ENCODE measurements at places on chromosomes 3 and 15.
A peak's percentile ranks its signal among the peaks of the same experiment; 100 is the strongest.

- DNase-seq: no peak
Measured at GRCh38 chr15:20340931-20341661, 200.5 kb downstream of the GOLGA6L6 start.

GRCh38 chr3:13263770-13264467 is 156.2 kb downstream of the NUP210 start:
- no peak for DNase-seq

- DNase-seq: no peak
Measured at GRCh38 chr15:97346221-97346620, 614.3 kb upstream of the ARRDC4 start.

DNA sequence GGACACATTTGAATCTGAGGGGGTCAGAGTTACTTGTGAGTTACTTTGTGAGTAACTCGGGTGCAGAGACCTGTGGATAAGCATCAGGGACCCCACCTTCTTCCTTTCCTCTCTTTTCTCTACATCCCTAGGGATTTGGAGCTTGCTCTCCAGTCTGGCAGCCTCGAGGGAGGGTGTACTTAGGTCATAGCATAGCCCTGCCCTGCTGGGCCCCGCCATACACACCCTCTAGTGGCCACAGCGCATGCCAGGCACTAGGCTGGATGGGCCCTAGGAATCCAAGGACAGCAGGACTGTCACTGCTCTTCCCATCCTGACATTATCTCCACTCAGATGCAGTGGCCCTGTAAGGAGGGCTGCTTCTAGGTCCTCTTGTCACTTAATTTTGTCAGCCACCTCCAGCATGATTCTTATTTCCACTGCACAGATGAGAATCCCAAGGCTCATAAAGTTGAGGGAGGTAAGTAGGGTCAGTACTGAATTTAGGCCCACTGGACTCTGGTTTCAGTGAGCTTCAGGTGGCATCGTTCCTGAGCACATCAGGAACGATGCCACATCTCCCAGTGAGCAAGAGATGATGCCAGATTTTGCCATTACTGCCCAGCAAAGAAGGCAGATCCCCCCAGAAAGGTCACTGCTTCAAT is 3.6 kb upstream of the SMAD6 start:
- DNase-seq: peak; percentile 49

- no peak for DNase-seq
Measured at GRCh38 chr15:52076889-52077781, 35.4 kb downstream of the BCL2L10 start.

- no peak for DNase-seq
Measured at GRCh38 chr3:64560791-64561190, 127.0 kb downstream of the ADAMTS9 start.

DNA sequence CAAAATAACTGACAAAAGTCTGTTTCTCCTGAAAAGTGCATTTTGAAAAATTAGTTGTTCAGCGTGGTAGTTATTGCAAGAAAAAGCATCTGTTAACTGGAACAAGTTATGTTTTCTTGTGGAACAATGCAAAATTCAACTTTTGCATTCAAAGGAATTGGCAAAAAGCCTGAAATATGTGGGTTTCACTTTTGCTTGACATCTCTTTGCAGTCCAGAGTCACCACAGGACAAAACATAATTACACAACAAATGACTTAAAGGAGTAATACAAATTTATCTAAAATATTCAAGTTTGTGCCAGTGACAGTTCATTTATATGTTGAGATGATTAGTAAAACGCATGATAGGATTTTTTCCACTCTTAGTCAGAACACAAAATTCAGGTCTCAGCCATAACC is 96.3 kb upstream of the P2RY1 start:
- DNase-seq: peak; percentile 32

- DNase-seq: no peak
Measured at GRCh38 chr3:49469037-49469935, 781 bp upstream of the DAG1 start.

DNA sequence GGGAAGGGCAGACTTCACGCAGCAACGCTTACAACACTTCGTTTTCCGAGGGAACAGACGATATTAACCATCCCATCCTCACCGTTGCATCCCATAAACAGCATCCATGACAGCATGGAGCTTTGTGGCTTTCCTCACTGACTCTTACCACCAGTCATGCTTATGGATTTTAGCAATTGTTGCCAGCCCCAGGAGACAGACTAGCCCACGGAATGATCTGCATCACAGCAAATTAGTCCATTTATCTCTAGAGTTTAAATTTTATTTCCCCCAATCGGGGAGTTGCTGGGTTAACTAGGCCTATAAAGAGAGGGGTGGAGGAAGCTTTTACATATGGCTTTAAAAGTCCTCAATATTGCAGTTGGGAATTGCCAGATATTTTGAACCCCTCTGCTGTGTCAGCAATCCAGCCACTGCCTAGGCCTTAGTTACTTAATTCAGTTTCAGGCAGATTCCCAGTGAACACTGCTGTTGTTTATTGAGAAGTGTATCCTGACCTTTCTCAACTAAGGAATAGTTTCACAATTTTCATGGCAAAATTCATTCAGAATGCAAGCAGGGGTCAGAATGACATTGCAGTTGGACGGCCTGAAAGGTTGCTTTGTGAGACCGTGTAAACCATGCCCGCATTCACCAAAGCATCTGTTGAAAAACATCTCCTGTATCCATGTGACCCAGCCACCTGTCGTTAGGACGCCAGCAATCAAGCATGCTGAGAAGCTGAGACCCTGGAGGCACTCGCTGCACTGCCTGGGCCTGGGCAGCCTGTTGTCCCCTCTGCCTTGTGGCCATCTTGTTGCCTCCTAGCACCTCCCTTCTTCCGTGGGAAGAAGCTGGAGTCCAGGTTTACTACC is 397.4 kb upstream of the TPM1 start:
- DNase-seq: no peak

GRCh38 chr3:72892870-72893269 is 5.0 kb downstream of the GXYLT2 start:
- no peak for DNase-seq

- DNase-seq: no peak
Measured at GRCh38 chr3:39207361-39208186, 15.2 kb upstream of the XIRP1 start.

- DNase-seq: peak; percentile 67
Measured at GRCh38 chr3:160780245-160780644, 24.2 kb downstream of the PPM1L start.

DNA sequence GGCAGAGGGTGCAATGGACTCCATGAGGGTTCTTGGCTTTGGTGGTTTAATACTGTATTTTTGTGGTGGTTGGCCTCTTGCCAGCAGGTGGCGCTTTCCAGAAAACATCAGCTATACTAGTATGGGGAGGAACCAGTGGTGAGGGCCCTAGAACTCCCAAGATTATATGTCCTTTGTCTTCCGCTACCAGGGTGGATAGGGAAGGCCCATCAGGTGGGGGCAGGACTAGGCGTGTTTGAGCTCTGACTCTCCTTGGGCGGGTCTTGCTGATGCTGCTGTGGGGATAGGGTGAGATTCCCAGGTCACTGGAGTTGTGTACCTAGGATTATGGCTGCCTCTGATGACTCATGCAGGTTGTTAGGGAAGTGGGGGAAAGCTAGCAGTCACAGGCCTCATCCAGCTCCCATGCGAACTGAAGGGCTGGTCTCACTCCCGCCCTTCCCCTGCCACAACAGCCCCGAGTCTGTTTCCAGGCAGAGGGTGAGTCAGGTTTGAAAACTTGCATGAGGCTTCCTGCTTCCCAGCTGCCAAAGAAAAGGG is 357.7 kb downstream of the OTOL1 start:
- DNase-seq: peak; percentile 27

DNA sequence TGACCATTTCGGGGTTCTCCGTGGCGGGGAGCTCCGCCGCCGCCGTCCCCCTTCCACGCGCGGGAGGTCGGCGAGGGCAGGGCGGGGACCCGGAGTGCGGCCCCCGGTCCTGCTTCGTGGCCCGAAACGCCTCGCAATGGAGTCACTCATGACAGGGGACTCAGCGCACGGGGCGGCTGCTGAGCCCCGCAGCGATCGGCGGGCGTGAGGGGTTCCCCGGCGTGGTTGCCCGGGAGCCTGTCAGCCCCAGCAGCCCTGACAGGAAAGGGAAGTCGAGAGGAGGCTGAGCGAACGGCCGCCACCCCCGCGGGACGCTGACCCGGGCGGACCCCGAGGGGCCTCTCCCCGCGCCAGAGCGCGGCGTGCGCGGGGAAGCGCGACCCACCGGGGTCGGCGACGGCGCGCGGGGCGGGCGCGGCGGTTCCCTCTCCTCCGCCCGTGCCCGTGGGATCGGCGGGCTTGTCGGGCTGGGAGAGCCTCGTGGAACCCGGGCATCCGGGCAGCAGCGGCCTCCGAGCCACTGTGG is 564 bp upstream of the PIGZ start:
- DNase-seq: peak; percentile 17

DNA sequence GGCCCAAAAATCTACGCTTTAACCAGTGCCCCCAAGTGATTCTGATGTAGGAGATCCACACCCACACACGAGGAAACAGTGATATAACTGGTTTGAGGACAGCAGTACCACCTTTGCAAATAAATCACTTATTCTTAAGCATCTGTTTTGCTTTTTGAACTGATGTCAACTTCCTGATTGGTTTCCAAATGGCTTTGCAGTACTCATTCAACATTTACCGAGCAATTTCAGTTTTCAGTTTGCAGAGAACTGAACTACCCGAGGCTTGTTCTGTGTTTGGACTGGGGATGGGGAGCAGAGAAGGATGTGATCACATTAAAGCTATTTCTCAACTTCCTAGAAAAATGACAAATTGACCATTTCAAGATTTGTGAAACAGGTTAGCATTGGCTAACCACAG is 1.1 kb upstream of the GYG1 start:
- peak; percentile 97 for DNase-seq

- no peak for DNase-seq
Measured at GRCh38 chr3:54349231-54349652, 226.9 kb downstream of the CACNA2D3 start.

GRCh38 chr3:79039192-79039591 is 728.6 kb downstream of the ROBO1 start:
- no peak for DNase-seq

DNA sequence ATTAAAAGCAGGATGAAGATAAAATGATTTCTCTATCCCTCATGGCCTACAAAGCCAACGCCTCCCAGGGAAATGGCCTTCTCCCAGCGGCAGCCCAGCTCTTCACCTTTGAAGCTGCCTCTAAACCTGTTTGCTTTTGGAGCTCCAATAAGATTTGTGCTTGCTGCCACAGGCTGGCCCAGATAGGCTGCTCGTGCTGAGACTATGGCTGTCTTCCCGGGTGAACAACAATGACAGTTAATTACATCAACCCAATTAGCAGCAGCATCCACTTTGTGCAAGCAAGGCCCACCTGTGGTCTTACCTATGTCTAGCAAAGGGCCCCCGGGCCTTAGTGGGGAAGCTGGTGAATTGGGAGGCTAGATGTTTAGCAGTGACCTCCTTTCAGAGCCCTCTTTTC is 179.6 kb downstream of the P3H2 start:
- no peak for DNase-seq

DNA sequence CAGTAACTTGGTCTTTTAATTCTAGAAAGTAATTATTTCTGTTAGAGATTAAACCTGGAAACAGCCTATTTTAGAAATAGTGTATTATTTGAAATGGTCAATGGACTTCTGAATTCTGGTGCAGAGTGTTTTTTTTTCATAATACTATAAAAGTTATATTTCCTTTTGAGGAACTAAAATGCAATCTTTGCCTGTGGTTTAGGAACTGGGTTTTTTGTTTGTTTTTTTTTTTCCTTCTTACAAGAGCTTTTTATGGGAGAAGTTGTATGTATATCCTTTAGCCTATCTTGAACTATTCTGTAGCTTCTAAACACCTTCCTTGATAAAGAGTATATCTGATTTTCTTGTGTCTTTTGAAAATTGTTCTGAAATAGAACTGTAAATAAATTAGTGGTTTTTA is 88.3 kb downstream of the ARIH1 start:
- DNase-seq: peak; percentile 11

GRCh38 chr3:123124971-123125370 is 58.1 kb downstream of the PDIA5 start:
- DNase-seq: no peak

GRCh38 chr3:158771982-158772381 is 29.9 kb upstream of the MFSD1 start:
- DNase-seq: no peak

DNA sequence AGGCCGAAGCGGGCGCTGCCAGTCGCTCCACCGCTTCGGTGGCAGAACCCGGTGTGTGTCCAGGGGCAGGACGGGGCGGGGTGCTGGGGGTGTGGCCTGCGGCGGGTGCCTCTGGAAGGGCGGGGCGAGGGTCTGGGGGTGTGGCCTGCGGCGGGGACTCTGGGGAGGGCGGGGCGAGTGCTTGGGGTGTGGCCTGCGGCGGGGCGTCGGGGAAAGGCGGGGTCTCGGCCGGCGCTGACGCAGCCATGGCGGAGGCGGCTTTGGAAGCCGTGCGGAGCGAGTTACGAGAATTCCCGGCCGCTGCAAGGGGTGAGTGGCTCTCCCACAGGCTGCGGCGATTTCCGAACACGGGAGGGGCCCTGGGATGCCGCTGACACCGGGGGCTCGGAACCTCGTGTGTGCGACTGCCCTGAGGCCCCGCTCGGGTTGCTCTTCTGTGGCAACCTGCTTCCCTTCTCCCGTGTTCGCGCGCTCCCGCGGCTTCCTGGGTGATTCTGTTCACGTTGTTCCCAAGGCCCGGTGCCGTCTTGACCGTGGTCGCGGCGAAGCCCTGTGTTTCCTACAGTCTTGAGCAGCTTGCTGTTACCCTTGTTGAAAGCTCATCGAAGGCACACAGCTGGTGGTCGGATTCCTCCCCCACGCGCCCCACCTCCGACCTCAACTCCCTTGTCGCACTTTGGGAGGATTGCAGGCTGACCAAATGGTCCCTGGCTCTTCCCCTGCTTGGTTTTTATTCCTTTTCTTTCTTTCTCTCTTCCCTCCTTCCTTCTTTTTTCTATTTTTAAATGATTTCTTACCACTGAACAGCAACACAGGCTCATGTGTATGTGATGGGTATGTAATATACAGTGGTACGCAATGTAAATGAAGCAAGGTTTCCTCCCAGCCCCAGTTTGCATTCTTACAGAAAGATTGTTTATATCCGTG is at the start of gene JMJD7:
Gene JMJD7, plus strand, starts transcription at position 213 of the 927 bp plus-strand sequence. Its CDS starts 33 bp downstream, at position 246.
- DNase-seq: peak; percentile 71

GRCh38 chr3:155989536-155989935 is 119.1 kb downstream of the GMPS start:
- DNase-seq: no peak

GRCh38 chr15:31502541-31503229 is 176.1 kb downstream of the KLF13 start:
- no peak for DNase-seq

DNA sequence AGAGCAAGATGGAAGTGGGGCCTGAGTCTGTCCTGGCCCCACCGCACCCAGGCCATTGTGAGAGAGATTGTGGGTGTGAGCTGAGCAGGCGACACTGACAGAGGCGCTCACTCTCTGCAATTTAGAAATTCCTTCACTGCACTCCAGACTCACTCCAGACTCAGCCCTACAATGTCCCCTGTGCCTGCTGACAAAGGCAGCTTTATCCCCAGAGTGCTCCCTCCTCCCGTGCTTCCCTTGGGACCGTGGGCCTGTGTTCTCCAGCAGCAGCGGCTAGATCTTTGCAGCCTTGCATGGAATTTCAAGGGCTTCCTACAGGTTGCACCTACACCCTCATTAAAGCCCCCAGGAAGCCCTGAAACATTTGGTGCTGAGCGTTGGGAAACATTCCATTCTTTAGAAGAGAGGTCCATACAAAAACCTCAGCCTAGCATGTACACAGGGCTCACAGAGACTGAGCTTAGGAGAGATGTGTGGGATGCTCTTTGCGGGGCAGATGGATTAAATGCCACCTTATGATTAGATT is 1.3 kb upstream of the IL16 start:
- DNase-seq: no peak

Data from AML-193 (cell line).